Activated CD8-positive, alpha-beta memory T cell treated with anti-CD3 and anti-CD28 coated beads, Interleukin-2, amount 50 U/mL, for 48 hours (primary cell): ENCODE measurements at places on chromosomes 7 and 10.
A peak's percentile ranks its signal among the peaks of the same experiment; 100 is the strongest.

DNA sequence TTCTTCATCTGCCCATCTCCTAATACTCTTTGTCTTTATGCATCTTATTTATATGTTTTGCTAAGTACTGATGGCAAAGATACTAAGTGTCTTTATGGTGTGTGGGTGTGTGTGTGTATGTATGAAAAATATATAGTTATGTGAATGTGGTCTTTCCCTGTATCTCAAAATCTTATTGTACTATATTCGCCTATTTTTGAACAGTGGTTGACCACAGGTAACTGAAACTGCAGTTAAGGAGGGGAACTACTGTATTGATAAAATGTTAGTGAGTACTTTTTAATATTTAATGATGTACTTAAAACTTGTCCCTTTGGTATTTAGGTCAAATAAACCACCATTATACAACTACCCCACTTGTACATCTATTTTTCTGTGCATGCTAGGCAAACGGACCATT lies 85.9 kb downstream of the ADD3 start:
- DNase-seq: no peak

DNA sequence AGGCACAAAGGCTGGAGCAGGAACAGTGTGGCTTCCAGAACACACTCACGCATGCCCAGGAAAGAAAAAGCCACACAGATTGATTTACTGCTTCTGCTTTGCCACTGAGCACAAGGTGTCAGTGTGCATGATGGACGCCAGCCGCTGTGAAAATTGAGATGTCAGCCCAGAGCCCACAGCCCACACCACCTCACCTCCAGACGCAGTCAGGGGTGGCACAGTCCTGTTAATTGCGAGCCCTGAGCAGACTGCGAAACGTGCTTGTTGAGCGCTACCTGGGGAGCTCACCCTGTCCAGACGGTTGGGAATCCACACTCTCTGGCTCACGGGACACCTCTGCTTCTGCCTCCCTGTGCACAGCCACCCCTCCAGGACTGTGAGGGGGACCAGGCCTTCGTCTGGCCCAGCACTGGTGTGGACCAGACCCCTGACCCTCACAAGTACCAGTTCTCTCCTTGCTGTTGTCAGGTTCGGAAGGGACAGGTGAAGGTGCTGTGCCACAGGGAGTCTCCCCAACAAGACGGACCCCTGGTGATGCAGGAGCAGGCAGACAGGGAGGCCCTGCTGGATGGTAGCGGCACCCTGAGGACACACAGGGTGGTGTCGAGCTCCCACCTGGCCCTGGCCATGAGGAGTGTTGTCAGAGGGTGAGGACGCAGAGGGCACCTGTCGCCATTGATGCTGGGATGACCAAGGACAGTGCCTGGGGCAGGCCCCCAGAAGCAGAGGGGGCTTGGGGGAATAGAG lies 15.3 kb downstream of the RASGEF1A start:
- peak; percentile 45 for DNase-seq

GRCh38 chr10:72801263-72801868 lies 92.2 kb upstream of the OIT3 start:
- DNase-seq: no peak

- DNase-seq: no peak
Measured at GRCh38 chr7:134692344-134692705, 45.7 kb downstream of the BPGM start.

- no peak for DNase-seq
Measured at GRCh38 chr10:89838044-89838615, 136.7 kb downstream of the KIF20B start.

DNA sequence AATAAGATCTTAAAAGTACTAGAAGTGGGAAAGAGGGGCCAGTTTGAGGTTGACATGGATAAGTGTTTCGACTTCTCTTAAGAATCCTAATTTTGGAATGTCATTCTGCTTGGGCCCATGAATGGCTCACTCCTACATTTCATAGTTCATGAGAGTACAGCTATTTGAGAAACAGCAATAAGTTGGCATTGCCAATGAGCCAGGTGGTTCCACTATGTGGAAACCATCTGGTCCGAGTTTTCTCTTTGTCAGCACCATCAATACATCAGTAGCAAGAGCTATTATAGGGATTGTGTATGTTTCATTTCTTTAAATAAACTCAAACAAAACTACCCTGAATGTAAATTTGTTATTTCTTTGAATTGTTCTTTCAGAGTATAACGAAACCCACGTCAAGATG lies 78.1 kb upstream of the NEBL start:
- DNase-seq: no peak

DNA sequence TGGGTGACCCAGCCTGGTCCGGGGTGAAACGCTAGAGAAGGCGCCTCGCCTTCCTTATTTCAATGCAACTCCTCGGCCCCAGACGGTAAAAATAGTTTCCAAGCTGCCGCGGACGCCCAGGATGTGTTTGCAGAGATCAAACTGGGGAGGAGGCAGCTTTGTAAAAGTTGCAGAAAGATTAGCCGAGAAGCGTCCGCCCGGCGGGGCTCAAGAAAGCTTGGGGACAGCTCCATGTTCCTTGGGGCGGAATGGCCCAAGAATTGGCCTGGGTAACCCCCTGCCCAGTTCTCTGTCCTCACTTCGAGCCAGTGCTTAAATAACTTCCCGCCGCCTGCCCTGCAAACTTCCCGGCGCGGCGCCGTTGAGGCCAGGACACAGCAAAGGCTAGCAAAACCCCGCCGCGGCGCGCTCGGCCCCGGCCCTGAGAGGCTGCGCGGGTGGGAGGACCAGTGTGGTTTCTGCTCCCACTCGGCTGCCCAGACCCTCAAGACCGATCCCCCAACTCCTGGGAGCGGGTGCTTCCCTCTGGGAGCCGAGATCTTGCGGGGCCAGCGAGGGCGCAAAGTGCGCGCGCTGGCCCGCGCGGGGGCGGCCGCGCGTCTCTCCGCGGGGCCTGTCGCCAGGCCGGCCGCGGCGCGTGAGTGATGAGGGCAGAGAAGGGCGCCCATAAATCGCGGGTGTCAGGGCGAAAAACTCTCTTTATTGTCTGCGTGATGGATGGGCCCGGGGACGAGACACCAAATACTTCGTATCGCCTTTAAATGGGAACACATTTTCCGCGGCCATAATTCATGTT lies 6.3 kb upstream of the ZNF503 start:
- peak; percentile 58 for DNase-seq
